ENCODE measurements at places on chromosomes 6 and 20. TPM values are rescaled to one million over a fixed set of nuclear protein-coding genes. Genes with fewer than 3 reads are reported as not detected.

DNA sequence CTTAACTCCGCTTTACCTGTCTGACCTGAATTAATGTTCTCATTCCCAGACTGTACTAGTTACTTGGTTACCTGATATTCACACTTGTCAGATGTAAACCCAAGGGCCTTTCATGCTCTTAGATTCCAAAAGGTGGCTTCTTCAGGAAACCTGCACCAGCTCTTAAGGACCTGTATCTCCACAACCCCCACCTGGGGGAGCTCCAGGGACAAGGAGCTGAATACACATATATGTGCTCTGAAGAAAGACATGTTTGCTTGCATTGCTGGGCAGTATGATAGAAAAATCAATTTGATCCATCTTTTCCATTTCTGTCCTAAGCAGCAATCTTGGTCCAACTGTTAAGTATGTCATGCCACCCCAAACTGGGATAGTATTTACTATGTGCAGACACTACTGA is 64.8 kb upstream of the POU3F2 start:
- DNase-seq = no peak

GRCh38 chr6:150617496-150618460 is 18.1 kb downstream of the PLEKHG1 start:
- no peak for DNase-seq

GRCh38 chr6:36682328-36683144 is 4.0 kb downstream of the CDKN1A start:
- no peak for DNase-seq

DNA sequence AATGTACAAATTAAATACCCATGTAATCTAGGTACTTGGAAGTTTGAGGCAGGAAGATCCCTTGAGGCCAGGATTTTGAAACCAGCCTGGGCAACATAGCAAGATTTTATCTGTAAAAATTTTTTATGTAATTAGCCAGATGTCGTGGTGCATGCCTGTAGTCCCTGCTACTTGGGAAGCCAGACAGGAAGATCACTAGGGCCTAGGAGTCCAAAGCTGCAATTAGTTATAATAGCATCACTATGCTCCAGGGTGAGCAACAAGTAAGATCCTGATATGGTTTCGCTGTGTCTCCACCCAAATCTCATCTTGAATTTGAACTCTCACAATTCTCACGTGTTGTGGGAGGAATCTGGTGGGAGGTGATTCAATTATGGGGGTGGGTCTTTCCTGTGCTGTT is 535.8 kb downstream of the TENT5A start:
- no peak for DNase-seq

- no peak for DNase-seq
These were observed 100.9 kb downstream of the TMEM200A start for GRCh38 chr6:130466748-130467061.

Gene PTCHD4
- total RNA-seq = 1.4 TPM
